T-cell (primary cell): ENCODE measurements at places on chromosomes 12 and 14.

DNA sequence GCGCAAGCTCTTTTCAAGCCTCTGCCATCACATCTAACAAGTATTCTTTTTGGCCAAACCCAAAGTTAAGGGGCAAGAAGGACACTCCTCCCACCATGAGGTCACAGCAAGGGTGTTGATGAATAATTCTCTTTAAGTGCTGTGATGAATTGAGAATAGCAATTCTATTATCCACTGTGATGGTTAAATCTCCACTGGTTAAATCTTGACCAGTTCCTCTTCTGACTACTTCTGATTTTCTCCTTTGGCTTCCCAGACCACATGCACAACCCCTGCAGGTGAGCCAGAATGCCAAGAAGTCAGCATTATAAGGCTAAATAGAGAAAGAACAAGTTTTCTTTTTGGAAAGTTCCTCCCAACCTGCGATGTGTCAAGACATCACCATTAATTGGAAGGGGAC, 90.6 kb upstream of the BCL2L14 start:
- DNase-seq, result no peak

GRCh38 chr12:30646821-30647220, 48.8 kb downstream of the IPO8 start:
- no peak for DNase-seq

DNA sequence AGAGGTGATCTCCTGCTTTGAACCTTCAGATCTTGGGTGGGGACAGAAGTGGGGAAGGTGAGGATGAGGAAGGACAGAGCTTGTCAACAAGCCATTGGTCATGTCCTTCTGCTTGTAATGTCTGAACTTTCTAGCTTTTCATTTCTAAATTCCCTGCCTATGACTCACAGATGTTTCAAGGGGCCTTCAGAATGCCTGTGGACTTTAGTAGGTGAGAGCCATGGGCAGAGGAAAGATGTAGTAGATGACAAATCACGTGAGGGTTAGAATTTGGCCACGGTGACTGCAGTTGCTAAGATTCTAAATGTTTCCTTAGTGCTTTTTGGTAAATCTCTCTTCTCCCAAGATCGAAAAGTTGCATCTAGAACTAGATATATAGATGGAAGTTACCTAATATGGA, 18.7 kb upstream of the CREBL2 start:
- DNase-seq, result no peak

GRCh38 chr12:75823475-75823874, 208.1 kb downstream of the PHLDA1 start:
- no peak for DNase-seq

DNA sequence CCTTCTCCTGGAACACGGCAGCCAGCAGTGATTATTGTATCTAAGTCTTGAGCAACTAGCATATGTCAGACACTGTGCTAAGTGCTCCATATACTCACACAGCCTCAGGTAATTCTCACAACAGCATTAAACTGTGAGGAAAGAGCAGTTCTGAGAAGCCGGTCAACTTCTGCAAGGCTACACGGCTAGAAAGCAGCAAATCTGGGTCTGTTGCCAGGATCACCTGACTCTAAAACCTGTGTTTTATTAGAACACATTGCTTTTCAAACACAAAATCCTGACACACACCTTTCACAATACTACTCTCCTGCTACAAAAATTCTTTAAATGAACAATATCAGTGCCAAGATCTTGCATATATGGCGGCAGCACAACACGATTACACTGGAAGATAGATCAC, 49.8 kb upstream of the CRACR2A start:
- DNase-seq, result no peak

DNA sequence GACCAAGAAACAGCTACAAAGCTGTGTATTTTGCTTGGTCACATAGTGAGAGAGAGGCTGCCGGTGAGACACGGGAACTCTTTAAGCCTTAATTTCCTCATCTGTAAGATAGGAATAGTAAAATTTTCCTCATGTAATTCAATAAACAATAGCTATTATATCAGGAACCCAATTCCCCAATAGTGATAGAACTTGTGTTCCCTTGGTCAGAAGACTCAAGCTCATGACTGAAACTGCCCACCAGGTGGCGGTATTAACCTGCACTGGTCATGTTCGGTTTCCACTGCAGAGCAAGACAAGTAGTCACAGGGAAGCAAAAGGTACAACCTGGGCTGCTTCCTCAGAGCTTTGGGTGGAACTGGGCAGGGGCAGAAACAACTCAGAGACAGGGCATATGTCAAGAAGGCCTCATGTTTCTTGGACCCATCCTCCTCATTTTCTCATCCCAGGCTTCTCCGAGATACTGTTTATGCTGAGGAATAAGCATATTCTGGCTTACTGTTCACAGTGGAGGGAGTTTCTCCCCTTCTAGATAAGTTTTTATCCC, 4.2 kb upstream of the AJUBA start:
- peak; percentile 86 for DNase-seq

DNA sequence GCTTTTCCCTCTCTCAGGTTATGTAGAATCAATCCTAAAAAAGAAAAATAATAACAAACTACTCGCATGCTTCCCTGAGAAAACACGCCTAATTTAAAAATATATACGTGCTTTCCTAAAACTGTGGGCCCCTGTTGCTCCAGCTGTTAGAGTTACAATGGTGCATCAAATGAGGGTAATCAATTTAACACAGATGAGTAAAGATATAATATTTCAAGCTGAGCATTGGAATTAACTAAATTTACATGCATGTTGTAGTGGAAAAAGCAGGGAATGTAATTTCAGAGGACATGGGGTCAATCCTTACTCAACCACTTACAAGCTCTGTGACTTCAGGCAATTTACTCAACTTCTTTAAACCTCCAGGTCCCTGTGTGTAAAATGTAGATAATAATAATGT, 22.4 kb upstream of the LGR5 start:
- no peak for DNase-seq

GRCh38 chr14:74459289-74459946, 33.4 kb upstream of the SYNDIG1L start:
- DNase-seq, result no peak
